Fibroblast of skin of back (primary cell): ENCODE measurements at places on chromosomes 1 and 21.

DNA sequence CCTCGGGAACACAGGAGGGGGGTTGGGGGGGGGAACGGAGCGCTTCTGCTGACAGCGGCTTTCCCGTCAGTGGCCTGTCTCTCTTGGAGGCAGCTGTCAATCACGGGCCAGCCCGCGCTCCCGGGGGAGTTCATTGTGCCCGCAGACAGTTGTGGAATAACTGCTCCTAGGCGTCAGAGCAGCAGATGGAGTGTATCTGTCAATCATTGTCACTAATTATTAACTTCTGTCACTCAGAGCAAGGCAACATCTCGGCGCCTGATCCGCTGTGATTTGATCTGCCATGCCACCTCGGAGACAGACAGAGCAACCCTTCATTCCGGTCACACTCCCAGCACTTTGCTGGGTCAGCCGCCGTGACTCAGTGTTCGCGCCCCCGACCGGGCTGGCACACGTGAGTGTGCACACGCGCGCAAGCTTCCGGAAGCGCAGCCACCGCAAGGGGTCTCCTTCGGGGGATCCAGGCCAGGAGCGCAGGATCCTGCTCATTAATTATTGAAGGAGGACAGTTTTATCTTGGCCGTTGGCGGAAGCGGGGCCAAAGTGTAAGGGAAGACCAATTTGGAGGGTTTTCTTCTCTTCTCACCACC, 75.8 kb downstream of the RRAGC start:
- no peak for DNase-seq

DNA sequence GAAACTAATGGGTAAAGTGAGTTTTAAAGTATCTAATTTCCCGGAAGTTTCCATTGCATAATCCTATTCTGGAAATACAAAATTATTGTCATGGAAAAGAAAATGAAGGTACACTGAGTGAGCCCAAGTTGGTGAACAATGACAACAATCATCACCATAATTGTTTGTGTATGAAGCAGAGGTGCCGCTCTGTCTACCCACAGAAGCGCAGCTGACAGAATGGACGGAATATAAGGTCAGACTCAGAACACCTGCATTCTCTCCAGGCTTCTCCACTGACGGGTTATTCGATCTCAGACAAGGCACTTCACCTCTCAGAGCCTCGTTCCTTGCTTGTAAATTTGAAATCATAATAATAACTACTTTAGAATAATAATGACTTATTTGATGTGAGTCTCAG, 99.1 kb upstream of the NGF start:
- DNase-seq = no peak

GRCh38 chr21:35343046-35343819, 294.1 kb upstream of the RUNX1 start:
- no peak for DNase-seq

DNA sequence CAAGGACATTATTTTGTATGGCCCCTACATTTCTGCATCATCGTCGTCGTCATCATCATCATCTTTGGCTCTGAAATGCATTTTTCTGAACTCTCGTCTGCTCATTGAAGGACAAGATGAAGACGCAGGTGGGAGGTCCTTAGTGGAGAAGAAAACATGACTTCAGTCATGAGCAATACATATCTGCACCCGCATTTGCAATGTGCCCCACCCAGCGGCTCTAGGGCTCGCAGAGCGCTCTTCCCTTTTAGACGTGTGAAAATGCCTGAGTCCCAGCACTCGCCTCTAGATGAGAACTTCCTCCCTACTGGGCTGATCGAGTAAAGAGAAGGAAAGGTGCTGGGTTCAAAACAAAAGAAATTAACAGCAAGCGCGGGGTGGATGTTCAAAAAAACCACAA, 10.1 kb downstream of the C1orf174 start:
- no peak for DNase-seq

GRCh38 chr1:234645964-234646363, 36.0 kb upstream of the IRF2BP2 start:
- no peak for DNase-seq

GRCh38 chr1:67850611-67851075, 17.4 kb upstream of the GNG12 start:
- peak; percentile 93 for DNase-seq

DNA sequence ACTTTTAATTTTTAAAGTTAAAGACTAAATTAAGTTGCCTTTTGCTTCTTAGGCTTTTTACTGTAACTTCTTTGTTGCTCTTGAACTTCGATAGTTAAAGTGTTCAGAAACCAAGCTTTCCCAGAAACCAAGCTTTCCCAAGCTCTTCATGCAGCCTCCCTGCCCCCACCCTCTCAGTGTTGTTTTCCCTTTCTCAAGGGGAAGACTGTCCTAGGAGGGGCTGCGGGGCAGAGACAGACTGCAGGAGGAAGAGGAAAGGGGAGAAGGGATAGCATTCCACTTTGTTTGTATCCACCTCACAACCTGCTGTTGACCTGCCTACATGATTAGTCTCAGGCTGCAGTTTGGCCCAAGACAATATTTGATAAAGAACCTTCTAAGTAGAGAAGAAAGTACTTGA, 39.0 kb upstream of the DIPK1A start:
- DNase-seq = no peak

DNA sequence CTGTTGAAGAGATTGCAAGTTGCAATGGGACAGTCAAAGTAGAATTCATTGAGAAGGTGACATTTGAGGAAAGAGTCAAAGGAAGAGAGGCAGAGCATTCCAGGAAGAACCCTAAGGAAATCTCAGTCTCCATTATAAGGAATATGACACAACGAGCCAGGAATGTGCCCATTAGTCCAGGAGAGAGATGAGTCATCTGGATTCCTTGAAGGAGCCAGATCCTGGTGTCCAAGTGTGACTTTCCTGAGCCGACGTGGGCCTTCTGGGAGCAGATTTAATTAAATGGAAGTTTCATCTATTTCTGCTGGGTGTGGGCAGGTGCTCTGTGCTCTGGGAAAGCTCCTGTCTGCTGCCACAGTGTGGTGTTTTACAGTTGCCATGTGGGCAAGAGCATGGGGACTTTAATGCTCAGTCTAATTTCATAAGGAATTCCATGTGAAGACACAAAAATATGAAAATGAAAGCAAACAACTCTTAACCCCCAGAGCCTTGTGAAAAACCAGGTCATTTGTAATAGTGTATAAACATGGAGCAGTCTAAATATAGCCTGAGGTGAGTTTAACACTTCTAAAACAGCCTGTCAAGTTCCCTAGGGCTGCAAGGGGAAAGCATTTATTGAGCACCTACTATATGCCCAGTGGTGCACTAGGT, 111.4 kb upstream of the ARTN start:
- peak; percentile 97 for DNase-seq

GRCh38 chr1:30171537-30172298, 551.7 kb downstream of the MATN1 start:
- no peak for DNase-seq

- DNase-seq = peak; percentile 65
These were observed at the start of gene CCDC18 for GRCh38 chr1:93180723-93181613. TSS of gene CCDC18 (plus strand) at chr1:93180724. CDS start at chr1:93183362, 2,638 bp downstream.

DNA sequence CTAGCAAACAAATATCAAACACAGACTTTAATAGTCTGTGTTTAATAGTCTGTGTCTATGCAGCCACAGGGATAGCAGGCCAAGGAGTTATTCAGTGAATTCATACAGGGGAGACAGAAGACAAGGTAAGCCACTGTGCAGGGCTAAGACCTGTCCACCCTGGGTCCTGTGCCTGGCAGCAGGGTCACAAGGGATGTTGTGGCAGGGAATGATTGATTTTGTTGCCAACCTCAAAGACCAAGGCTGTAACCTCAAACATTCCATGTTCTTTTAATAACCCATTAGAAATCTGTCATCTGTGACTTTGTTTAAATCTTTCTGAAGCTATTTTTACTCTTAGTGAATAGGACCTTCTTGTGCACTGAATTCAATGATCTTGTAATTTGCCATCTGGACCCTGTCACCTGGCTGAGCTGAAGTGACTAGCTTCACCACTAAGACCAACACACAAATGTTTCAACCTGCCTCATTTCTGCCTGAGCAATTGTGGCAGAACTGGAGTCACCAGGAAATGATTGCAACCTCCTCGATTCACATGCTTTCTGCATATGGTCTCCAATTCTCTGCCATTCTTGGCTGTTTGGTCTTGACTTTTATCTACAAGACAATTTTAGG, 154.2 kb downstream of the ASTN1 start:
- no peak for DNase-seq

DNA sequence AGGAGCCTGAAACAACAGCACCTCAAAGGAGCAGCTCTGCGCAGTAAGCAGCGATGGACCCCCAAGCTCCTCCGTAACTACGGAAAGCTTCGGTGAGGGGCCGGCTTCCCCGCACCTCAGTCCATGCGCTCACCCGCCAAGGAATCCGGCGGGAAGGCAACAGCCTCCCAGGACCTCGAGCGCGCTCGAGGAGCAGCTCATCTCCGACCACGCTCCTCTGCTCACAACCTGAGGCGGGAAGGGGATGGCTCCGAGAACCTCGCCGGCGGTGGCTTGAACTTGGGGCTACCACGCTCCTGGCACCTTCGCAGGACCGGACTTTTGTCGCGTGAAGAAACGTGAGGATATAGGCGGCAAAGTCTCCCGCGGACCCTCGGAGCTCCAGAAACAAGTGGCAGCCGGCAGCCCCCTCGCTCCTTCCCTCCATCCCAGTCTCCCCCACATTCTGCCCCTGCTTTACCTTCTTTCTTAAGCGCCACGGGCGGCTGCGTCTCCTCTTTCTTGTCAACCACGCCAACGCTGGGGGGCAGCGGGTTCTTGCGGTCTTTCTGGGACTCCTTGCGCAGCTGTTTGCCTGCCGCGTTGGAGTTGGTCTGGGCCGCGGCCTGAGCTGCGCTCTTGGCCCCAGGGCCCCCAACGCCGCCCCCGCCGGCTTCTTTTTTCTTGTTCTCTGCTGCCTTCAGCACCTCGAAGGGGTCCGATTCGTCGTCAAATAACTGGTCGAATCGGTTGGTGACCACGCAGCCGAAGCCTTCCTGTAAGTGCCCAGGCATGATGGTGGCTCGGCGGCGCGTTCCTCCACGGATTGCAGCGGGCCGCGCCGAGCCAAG, 459 bp downstream of the SERBP1 start:
- peak; percentile 33 for DNase-seq

DNA sequence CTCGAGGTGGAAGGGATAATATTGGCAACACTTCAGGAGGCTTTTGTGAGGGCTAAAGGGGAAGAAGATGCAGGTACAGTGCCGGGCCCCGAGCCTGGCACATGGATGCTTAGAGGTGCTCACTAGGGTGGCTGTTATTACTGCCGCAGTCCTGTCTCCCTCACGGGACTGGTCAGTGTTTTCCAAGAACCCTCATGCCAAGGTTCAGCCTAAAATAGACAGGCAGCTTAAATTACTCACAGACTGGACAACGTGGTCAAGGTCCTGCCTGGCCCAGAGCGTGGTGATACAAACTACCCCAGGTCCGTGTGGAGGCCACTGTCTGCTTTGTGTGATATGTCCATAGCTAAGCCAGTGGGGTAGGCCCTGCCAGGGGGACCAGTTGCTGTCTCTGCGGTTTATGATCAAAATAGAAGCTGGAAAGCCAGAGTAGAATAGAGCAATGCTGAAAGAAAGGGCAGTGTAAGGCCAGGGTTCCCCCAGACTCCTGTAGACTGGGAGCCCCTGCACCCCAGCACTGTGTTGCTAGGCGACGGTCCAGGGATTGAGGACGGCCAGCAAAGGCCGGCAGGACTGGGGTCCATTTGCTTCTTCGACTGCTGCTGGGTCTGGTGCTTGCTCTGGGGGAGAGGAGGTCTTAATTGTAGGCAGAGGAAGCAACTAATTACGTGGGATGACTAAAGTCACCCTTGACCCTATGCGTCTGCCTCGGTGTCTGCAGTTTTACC, 36.1 kb downstream of the ELAPOR1 start:
- no peak for DNase-seq

DNA sequence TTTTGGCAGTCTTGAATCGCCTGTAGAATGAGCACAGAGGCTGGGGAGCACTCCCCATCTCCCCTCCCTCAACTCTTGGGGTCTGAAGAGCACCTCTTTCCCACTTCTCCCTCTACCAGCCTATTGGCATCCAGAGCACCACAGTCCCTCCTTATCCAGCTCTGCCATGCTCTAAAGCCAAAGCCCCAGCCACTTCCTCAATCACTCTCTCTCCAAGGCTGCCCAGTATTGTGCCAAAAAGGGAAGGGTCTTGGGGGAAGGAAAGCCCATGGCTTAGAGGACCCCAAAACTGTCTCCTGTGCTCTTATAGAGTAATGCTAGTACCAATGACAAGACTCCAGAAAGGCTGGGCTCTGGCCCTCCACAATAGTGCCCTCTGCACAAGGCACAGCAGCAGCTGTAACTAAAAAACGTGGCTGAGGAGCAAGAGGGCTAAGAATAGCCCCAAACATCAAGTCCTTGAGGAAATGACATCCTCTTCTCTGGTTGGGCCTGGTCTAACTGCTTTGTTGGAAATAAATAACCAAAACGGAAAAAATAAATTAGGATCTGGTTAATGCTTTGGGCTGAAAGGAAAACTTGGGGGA, 28.4 kb downstream of the SLC27A3 start:
- DNase-seq = no peak

- peak; percentile 54 for DNase-seq
These were observed 53.7 kb downstream of the ZBTB8A start for GRCh38 chr1:32592943-32593342.

- DNase-seq = no peak
These were observed 6.7 kb upstream of the CD55 start for GRCh38 chr1:207314816-207315215.

- DNase-seq = no peak
These were observed 9.2 kb downstream of the SPATA6 start for GRCh38 chr1:48462716-48463302.

- DNase-seq = peak; percentile 78
These were observed 82.1 kb upstream of the DUSP10 start for GRCh38 chr1:221824025-221824424.

DNA sequence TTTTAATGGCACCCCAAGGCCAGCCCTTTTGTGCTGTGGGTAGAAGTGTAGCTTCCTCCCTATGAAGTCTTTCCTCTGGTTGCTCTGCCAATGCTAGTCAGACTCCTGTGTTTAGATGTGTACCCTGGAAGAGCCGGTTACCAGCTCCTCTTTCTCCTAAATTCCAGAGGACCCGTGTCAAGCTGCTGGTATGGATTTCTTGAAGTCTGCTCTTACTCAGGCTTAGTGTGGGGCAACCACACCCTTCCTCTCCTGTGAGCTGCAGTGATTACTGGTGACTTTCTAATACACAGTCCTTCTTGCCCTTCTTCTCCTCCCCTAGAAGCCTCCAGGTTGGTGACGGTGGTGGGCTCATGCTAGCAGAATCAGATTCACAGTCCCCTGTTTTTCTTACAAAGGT, 74.1 kb upstream of the AKT3 start:
- peak; percentile 98 for DNase-seq

DNA sequence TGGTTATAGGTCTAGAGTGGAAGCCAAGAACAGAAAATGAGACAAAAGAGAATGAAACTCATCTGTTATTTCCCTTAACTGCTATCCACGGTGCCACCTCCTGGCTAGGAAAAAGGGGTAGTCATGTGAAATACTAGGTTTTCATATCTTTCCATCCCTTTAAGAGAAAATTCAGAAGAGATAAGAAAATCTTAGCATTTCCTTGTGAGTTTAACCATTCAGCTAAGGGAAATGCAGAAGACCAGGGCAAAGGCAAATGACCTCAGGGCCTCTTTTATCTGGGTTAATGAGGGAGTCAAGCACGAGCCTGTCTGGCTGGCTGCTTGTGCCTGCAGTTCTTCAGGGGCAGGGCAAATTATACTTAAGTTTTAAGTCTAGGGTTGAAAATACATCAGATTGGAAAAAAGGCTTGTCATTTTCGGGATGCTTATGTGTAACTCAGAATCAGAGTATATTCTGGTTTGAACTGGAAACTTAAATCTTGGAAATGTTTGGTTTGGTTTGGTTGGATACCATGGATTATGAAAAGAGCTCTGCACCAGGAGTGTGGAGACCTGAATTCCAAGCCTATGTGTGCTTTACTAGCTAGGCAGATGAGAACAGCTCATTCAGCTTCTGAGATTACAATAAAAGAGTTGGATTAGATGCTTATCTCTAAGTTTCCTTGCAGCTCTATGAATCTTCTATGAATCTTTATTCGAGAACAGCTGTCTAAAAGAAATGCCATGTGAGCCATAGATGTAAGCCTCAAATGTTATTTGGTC, 19.9 kb downstream of the NIBAN1 start:
- DNase-seq = no peak
